Frontal cortex (tissue), 4 donors: ENCODE measurements at places on chromosomes 3 and 15.

GRCh38 chr15:63456258-63456657 is 48.1 kb upstream of the USP3 start:
- no peak for DNase-seq

GRCh38 chr15:90860942-90861675 is 7.3 kb upstream of the FURIN start:
- DNase-seq, result no peak

DNA sequence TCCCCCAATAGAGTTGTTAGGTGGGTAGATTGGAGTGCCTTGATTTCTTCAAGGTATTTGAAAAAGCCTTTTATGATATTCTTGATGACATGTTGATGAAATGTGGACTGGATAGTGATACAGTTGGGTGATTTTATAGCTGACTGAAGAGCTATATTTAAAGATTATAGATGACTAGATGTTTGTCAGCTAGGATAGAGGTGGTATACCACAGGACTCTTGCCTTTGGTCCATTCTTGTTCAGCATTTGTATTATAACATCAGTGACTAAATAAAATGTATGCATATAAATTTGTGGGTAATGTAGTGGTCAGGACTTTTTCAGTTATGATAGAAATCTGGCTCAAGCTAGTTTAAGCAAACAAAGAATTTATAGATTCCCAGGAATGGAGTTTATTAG is 143.9 kb downstream of the ZNF609 start:
- no peak for DNase-seq

DNA sequence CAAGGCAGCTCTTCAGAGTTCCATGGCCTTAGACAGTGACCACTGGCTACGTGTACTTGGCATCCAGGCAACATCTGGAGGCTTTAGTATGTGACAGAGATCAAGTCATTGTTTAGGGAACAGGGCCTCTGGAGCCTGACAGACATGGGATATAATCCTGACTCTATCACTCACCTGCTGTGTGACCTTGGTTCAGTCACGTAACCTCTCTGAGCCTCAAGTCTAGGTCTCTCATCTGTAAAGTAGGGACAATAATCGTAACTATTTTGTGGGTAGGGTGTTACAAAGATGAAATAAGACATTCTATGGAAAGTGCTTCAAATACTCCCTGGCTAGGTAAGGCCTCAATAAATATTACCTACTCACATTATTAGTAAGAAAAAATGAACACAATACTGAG is 114.2 kb downstream of the SMAD6 start:
- DNase-seq, result no peak

DNA sequence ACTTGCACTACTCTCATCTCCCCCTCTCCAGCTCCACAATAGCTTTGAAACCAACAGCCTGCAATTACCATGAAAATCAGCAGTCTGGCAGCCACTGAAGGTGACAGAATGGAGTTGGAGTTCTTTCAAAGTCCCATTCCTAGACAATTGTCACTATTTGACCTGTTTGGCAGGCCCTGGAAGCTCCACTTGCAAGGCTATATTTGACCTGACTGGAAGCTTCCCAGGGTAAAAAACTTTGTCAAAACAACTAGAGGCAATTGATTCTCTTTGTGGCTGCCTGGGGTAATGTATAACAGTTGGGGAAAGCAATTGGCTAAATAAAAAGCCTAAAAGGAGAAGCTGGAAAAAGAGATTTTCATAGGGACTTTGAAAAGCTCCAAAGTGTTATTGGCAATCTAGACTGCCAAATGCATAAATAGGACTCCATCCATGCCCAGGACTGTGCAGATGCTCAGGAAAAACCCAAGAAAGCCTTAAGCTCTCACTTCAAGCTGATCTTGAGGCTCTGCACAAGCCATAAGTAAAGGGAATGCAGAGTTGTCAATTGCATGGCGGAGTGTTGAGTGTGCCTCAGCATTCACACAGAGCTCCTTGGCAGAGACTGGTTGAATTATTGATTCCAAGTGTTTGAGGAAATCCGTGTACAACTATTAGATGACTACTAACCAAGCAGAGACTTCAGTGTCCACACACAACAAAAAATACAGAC is 18.3 kb downstream of the GREM1 start:
- no peak for DNase-seq

DNA sequence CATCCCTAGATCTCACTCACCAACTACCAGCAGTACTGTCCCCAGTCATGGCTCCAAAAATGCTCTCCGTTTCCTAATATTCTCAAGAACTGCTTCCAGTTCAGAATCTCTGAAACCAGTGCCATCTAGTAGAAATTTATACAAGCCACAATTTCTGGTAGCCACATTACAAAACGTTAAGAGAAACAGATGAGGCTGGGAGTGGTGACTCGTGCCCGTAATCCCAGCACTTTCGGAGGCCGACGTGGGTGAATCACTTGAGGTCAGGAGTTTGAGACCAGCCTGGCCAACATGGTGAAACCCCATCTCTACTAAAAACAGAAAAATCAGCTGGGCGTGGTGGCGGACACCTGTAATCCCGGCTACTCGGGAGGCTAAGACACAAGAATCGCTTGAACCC is 78.4 kb upstream of the RAD18 start:
- DNase-seq, result no peak

- no peak for DNase-seq
Observed at GRCh38 chr3:30553641-30554316, 52.6 kb upstream of the TGFBR2 start.

- DNase-seq, result no peak
Observed at GRCh38 chr3:105773291-105773690, 95.5 kb downstream of the CBLB start.

- DNase-seq, result no peak
Observed at GRCh38 chr3:172582712-172583111, 59.5 kb upstream of the TNFSF10 start.

- no peak for DNase-seq
Observed at GRCh38 chr3:108835101-108835500, 12.5 kb downstream of the TRAT1 start.

DNA sequence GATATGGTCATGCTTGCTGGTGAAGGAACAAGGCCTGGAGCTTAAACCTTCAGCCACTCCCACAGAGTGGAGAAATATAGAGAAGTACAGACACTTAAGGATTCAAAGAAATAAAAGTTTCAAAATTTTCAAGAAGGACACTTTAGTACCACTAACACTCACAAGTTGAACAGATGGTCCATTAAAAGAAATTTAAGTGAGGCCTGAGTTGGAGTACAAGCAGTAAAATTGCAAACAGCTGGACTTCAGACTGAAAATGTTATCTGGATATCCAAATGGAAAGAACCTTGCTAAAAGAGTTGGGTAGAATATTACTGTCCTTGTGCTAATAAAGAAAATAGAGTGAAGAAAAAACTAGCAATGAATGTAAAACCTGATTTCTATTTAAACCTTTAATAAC is 397.1 kb upstream of the KCNMB2 start:
- DNase-seq, result no peak

DNA sequence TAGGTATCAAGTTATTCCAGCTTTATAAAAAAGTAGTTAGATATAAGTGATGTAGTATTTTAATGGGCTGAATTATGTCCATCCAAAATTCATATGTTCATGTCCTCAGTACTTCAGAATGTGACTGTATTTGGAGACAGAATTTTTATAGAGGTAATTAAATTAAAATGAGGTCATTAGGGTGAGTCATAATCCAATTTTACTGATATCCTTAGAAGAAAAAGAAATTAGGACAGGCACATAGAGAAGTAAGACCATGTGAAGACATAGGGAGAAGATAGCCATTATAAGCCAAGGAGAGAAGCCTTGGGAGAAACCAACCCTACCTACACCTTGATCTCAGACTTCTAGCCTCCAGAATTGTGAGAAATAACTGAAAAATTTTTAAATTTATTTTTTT is 30.3 kb downstream of the RAP2B start:
- DNase-seq, result no peak

GRCh38 chr15:91866971-91867372 is 13.5 kb downstream of the SLCO3A1 start:
- DNase-seq, result no peak

DNA sequence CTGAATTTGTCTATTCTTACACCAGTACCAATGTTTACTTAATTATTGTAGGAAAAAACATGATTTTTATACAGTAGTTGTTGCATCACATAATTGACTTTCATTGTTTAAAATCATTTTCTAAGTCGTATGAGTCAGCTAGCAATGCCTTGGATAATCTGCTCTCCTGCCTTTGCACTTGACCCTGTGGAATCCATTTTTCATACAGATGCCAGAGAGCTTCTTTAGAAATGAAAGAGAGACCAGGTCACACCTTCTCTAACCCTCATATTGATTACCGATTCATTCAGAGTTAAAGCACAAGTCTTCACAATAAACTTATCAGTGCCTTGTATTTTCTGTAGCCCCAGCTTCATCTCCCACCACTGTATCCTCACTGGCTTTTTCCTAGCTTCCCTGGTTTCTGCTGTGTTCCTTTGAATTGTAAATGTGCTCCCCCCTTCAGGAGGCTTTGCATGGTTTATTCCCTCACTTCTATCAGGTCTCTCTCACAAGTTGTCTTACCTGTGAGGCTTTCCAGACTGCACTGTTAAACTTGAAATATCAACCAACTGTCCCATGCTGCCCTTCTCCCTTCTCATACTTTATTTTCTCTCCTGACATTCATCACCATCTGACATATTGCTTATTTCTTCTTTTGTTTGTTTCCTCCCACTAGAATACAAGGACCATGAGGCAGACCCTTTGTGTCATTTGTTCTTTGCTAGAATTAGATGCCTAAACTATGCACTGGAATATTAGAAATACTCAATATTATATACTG is 662.0 kb upstream of the GBE1 start:
- DNase-seq, result no peak

DNA sequence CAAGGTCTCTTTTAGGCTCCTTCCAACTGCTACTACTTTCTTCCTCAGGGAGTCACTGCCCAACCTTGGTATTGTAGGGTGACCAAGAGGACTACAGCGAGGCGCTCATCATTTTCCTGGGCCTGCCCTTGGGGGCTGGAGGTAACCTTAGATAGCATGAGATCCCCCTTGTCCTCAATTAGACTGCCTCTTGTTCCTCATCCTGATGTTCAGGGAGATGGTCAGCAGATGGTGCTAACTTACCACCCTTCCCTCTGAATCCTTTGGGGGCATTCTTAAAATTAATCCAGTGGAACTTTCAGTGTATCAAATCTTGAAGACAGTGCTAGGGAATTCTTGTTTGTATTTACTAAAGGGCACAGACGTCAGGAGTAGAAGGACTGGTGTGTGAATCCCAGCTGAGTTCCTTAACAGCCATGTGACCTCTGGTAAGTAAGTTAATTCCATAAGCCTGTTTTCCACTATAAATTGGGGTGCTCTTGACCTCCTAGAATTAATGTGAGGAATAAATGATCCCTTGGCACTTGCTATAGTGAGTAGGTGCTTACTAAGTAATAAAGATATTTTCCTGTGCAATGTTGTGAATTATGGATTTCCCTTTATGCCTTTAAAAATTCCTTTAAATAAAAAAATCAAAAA is 4.1 kb upstream of the CLPX start:
- DNase-seq, result peak; percentile 29

GRCh38 chr3:11517601-11518000 is 126.1 kb downstream of the VGLL4 start:
- no peak for DNase-seq

GRCh38 chr3:44077267-44077666 is 164.4 kb upstream of the TOPAZ1 start:
- DNase-seq, result no peak

DNA sequence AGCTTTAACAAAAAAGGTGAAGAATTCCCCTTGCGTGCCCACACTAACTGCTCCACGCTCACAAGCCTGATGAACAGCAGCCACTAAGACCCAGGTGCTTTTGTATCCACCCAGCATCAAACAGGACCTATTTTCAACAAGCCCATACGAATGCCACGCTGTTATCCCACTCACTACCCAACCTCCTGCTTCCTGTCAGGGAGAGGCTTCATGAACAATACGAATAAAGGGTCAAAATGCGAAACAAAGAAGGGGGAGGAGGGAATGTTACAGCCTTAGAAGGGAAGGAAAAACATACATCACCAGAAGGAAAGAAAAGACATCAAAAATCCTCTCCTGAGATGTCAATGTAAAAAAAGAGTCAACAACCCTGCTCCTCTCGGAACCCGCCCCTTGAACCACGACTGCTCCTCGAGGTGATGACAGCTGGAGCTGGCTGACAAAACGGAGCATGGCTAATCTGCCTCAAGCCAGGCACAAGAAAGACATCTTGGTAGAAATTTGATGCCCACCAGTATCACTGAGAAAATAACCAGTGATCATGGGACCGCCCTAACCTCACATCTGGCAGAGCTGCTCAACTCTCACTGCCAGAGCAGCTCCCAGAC is 9.7 kb downstream of the ERC2 start:
- DNase-seq, result no peak

GRCh38 chr3:124759666-124760401 is 29.6 kb downstream of the UMPS start:
- DNase-seq, result no peak

DNA sequence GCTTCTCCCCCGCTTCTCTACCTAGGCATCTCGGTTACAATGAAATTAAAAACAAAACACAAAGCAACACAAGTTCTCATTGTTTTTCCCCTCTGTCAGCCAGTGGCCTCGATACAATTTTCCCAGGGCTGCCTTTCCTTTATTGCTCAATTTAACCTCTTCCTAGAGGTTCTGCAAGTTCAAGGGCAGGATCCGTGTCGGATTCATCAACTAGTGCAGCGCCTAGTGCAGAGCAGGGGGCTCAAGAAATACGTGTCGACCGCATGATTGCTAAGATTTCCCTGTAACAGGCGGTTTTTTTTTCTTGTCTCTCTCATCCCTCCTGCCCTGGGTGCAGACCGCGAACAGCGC is 1.4 kb upstream of the BHLHE40 start:
- DNase-seq, result no peak

GRCh38 chr3:115518100-115518852 is 105.0 kb upstream of the GAP43 start:
- no peak for DNase-seq

GRCh38 chr15:34185666-34186065 is 24.2 kb downstream of the KATNBL1 start:
- DNase-seq, result no peak

GRCh38 chr3:142929109-142929508 is 34.4 kb downstream of the PAQR9 start:
- DNase-seq, result no peak

- no peak for DNase-seq
Observed at GRCh38 chr15:57555270-57555669, 36.4 kb upstream of the MYZAP start.

GRCh38 chr3:50327943-50328691 is at the start of gene TUSC2:
Gene TUSC2, minus strand, starts transcription at chr3:50328223. Its CDS starts 124 bp downstream, at chr3:50328099.
- peak; percentile 97 for DNase-seq
